ENCODE measurements at places on chromosomes 1 and 21. TPM values are rescaled to one million over a fixed set of nuclear protein-coding genes. Genes with fewer than 3 reads are reported as not detected.

MATN1 gene
- not detected for total RNA-seq

- no peaks in the 10 kb centered on the region for H3K36me3 ChIP-seq
- DNase-seq: no peak
- H3K27ac ChIP-seq: no peak overlapping the region
Measured at GRCh38 chr1:100353988-100354387, 1.7 kb downstream of the CDC14A start.

DNA sequence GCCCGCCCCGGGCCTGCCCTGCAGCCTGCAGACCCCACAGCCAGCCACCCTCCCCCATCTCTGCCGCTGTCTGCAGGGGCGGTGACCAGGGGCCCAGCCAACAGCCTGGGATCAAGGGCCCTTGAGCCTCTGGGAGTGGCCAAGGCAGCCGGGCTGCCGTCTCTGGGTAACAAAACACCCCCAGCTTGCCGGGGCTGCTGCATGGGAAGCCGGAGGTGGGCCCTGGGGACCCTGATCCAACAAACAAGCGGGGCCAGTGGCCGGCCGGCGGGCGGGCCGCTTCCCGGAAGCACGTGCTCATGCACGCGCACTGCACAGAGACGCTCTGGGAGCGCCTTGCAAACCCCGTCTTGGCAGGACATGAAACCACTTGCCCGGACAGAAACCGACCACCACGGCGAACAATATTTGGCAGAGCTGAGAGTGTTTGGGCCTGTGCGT lies 13.2 kb downstream of the MEGF6 start:
- no peak overlapping the region for H3K4me3 ChIP-seq
- H3K36me3 ChIP-seq: no peaks in the 10 kb centered on the region
- peak; percentile 70 for DNase-seq
- no peak overlapping the region for H3K27ac ChIP-seq

- peaks cover 11% of the 10 kb centered on the region for H3K4me1 ChIP-seq
- H3K4me3 ChIP-seq: no peak overlapping the region
- DNase-seq: peak; percentile 23
- no peaks in the 10 kb centered on the region for H3K36me3 ChIP-seq
- no peaks in the 10 kb centered on the region for H3K27me3 ChIP-seq
- H3K27ac ChIP-seq: peak overlapping the region; percentile 65
Measured at GRCh38 chr1:218463194-218464156, 118.3 kb downstream of the TGFB2 start.

GRCh38 chr1:231814021-231814420 lies 187.4 kb downstream of the DISC1 start:
- no peak overlapping the region for H3K27ac ChIP-seq
- no peaks in the 10 kb centered on the region for H3K4me1 ChIP-seq
- no peaks in the 10 kb centered on the region for H3K36me3 ChIP-seq
- no peaks in the 10 kb centered on the region for H3K27me3 ChIP-seq
- no peak for DNase-seq
- H3K4me3 ChIP-seq: no peak overlapping the region

GRCh38 chr1:50972766-50973165 lies 2.7 kb downstream of the CDKN2C start:
- no peaks in the 10 kb centered on the region for H3K4me1 ChIP-seq
- no peak overlapping the region for H3K27ac ChIP-seq
- H3K4me3 ChIP-seq: no peak overlapping the region
- no peaks in the 10 kb centered on the region for H3K36me3 ChIP-seq

GRCh38 chr1:43405876-43406234 lies 16.2 kb downstream of the SZT2 start:
- peaks cover 55% of the 10 kb centered on the region for H3K36me3 ChIP-seq
- no peak overlapping the region for H3K27ac ChIP-seq
- H3K4me1 ChIP-seq: peaks cover 18% of the 10 kb centered on the region

Data from thyroid gland (tissue), 4 donors.